CD4-positive, alpha-beta T cell (primary cell): ENCODE measurements at places on chromosomes 1 and 21. TPM values are rescaled to one million over a fixed set of nuclear protein-coding genes. Genes with fewer than 3 reads are reported as not detected.

- no peaks in the 10 kb centered on the region for H3K4me1 ChIP-seq
- peaks cover 12% of the 10 kb centered on the region for H3K27me3 ChIP-seq
- no peak for DNase-seq
- H3K36me3 ChIP-seq: no peaks in the 10 kb centered on the region
- H3K4me3 ChIP-seq: no peak overlapping the region
Measured at GRCh38 chr1:47569681-47570470, 132.0 kb downstream of the FOXD2 start.

FAAH gene
- 11.7 TPM for total RNA-seq

- no peaks in the 10 kb centered on the region for H3K27me3 ChIP-seq
- peaks cover 2% of the 10 kb centered on the region for H3K4me1 ChIP-seq
- H3K36me3 ChIP-seq: no peaks in the 10 kb centered on the region
- H3K27ac ChIP-seq: no peak overlapping the region
- no peak overlapping the region for H3K4me3 ChIP-seq
Measured at GRCh38 chr21:31236528-31236927, 107.5 kb downstream of the TIAM1 start.

DNA sequence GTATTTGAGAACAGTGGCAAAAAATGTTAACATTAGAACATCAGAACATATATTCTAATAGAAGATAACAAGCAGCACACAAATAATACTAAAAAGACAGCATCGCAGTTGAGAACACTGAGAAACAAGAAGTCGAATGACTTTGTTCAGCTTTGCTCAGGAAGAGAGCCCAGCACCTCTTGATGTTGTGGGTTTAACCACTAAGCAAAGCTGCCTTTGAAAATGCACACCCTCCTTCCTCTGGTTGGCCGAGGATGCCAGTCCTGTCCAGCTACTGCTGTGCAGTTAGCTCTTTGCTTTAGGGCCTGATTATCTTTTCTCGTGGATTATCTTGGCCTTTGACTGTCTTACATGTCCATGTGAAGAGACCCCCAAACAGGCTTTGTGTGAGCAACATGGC is 60.5 kb downstream of the SPATA46 start:
- DNase-seq: no peak
- H3K4me1 ChIP-seq: no peaks in the 10 kb centered on the region
- H3K27me3 ChIP-seq: peaks cover 19% of the 10 kb centered on the region
- no peak overlapping the region for H3K27ac ChIP-seq
- no peaks in the 10 kb centered on the region for H3K36me3 ChIP-seq

DNA sequence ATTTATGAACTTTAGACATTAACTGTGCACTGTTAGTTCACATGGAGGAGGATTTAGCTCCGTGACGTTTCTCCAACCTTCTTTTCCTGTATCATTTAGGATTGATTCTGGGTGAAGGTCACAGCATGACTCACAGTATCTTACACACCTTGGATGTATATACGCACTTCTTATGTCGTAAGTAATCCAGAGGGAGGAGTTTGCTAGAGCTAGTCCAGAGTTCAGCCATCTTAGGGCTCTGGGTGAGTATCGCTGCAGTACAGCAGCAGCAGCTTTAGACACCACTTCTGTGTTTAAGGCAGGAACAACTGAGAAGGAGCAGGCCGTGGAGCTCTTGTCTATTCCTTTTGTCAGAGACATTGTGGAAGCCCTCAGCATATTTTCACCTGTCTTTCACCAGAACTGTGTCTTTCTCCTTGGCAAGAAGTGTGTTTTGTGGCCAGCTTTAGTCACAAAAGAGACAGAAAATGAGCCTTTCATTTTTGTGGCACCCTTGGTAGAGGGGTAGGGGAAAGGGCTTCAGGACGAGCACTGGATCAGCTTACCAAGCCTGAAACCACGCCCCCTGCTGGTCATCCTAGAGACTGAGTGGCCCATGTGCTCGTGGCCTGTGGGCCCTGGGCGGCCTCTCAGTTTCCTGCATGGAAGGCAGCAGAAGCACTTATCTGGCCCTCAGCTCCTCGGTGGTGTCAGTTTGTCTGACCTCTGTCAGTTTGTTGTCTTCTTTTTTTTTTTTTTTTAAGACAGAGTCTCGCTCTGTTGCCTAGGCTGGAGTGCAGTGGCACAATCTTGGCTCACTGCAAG is 64.0 kb downstream of the ADARB1 start:
- peaks cover 12% of the 10 kb centered on the region for H3K4me1 ChIP-seq
- peak; percentile 61 for DNase-seq
- no peak overlapping the region for H3K4me3 ChIP-seq

DNA sequence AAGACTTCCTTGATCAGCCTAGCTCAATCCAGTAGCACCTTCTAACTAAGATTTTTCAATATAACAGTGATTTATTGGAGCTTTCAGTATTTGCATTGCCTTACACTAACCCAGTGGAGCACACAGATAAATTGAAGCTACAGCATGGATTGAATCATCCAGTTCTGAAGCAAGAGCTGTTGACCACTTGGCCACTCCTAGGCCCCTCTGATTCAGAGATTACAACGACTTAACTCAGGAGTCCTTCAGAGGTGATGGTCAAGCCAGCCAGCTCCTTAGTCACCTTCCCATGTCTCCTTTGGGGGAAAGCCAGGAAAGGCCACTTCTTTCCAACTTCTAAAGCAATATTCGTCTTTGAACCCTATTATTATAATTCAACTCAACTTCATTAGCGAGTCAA is 151.8 kb downstream of the TENT5C start:
- no peak overlapping the region for H3K4me3 ChIP-seq
- H3K4me1 ChIP-seq: peaks cover 14% of the 10 kb centered on the region
- H3K36me3 ChIP-seq: no peaks in the 10 kb centered on the region
- H3K27me3 ChIP-seq: no peaks in the 10 kb centered on the region
- DNase-seq: no peak
- no peak overlapping the region for H3K27ac ChIP-seq

GRCh38 chr1:108560874-108561459 is 1.1 kb downstream of the EEIG2 start:
- peak overlapping the region; percentile 77 for H3K4me3 ChIP-seq
- H3K36me3 ChIP-seq: no peaks in the 10 kb centered on the region
- peak; percentile 10 for DNase-seq
- H3K27ac ChIP-seq: no peak overlapping the region

DNA sequence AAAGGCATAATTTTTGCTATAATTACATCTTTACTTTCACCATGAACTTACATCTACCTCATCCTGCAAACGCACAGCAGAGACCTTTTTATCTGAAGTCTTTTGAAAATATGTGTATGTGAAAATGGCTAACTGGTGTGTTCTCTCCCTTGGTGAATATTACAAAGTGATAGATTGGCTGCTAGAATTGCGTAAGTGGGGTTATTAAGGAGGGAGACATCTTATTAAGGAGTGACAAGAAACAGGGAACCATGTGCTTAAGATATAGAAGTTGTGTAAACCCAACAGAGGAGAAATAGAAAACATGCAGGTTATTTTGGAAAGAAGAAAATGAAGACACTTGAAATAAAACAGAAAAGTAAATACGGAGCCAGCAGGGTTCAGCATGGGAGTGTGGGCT is 7.8 kb downstream of the KCNJ15 start:
- no peak overlapping the region for H3K4me3 ChIP-seq
- no peaks in the 10 kb centered on the region for H3K27me3 ChIP-seq
- no peak for DNase-seq

DNA sequence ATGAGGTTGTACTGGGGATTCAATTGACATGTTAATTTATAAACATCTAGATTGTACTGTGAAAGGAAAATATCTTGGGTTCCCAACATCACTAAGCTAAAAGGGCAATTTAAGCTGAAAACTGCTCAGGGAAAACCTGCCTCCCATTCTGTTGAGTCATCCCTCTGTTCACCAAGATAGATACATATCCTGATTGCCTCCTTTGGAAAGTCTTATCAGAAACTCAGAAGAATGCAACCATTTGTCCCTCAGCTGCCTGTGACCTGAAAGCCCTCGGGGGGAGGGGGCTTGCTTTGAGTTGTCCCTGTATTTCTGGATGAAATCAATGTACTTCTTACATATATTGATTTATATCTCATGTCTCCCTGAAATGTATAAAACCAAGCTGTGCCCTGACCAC is 187.0 kb upstream of the ETV3 start:
- H3K27ac ChIP-seq: no peak overlapping the region
- no peaks in the 10 kb centered on the region for H3K4me1 ChIP-seq
- no peak for DNase-seq
- no peaks in the 10 kb centered on the region for H3K36me3 ChIP-seq

KANK4 gene
- total RNA-seq: not detected

DNA sequence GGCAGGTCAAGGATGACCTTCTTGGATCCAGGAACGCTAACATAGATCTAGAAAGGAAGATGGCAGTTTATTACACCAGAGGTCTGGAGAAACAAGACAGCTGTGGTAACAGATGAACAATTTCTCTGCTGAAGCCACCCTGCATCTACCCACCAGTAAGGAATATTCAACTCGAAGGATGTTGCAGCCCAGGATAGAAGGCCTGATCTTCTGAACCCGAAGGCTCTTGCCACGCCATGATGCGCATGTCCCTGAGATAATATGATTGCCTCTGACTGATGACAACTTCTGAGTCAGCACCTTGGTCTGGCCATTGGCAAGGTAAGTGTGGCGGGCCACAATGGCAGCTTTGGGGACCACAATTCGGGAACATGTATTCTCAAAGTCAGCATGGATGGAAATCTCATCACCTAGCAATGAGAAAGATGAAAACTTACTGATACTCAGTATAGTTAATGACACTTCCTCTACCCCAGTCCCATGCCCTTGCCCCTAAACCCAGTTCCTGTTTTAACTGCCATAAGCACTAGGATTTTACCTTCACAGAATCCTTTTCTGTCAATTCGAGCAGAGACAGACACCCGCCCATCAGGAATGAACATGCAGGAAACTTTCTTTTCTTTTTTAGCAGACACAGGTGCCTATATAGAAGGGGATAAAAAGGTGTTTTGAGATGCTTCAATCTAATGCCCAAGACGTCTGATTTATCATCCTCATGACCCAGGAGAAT is 1.8 kb downstream of the TXNIP start:
- peaks cover 41% of the 10 kb centered on the region for H3K36me3 ChIP-seq
- peaks cover 45% of the 10 kb centered on the region for H3K4me1 ChIP-seq
- peak overlapping the region; percentile 61 for H3K4me3 ChIP-seq
- peak overlapping the region; percentile 33 for H3K27ac ChIP-seq
- H3K27me3 ChIP-seq: no peaks in the 10 kb centered on the region

DNASE2B gene
- total RNA-seq: not detected

DNA sequence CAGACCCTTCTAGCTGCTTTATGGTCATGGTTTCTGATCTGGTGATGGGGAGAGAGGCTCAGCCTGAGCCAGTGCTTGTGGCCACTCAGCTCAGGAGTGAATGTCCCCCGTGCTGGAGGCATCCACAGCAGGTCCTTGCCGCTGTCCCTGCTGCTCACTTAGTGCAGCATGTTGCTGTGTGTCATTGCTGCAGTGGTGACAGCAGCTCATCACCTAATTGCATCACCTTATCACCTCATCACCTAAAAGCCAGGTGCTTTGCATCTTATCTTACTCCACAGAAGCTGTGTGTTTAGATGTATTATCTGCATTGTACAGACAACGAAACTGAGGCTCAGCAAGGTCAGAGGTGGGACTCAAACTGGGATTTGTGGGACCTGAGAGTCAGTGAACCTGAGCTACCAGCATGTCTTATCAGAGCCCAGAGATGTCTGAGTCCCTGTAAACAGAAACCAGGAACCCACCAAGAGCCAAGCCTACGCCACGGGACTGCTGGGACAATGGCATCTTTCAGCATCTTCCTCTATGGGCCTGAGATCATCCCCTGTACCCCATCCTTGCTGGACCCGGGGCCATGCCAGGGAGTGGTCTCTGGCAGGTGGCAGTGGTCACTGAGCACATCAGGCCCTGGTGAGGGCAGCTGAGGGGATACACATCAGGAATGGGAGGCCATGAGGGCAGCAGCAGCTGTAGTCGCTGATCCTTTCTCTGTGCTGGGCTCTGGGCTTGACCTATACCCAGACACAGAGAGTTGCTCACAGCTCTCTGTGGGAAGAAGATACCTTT is 6.5 kb downstream of the PODN start:
- no peak overlapping the region for H3K27ac ChIP-seq
- H3K4me1 ChIP-seq: peaks cover under 1% of the 10 kb centered on the region

- H3K4me1 ChIP-seq: no peaks in the 10 kb centered on the region
- H3K27me3 ChIP-seq: peaks cover under 1% of the 10 kb centered on the region
- no peak overlapping the region for H3K27ac ChIP-seq
- DNase-seq: no peak
- H3K36me3 ChIP-seq: no peaks in the 10 kb centered on the region
- H3K4me3 ChIP-seq: no peak overlapping the region
Measured at GRCh38 chr1:14880456-14881316, 272.9 kb upstream of the TMEM51 start.

GRCh38 chr1:7863756-7864328 is 11.0 kb upstream of the UTS2 start:
- no peaks in the 10 kb centered on the region for H3K4me1 ChIP-seq
- H3K36me3 ChIP-seq: no peaks in the 10 kb centered on the region
- H3K4me3 ChIP-seq: no peak overlapping the region
- no peaks in the 10 kb centered on the region for H3K27me3 ChIP-seq
- no peak overlapping the region for H3K27ac ChIP-seq

- no peak overlapping the region for H3K4me3 ChIP-seq
- H3K36me3 ChIP-seq: no peaks in the 10 kb centered on the region
- H3K27ac ChIP-seq: no peak overlapping the region
- H3K4me1 ChIP-seq: peaks cover 6% of the 10 kb centered on the region
- peaks cover 4% of the 10 kb centered on the region for H3K27me3 ChIP-seq
Measured at GRCh38 chr1:15323989-15324868, 77.2 kb downstream of the FHAD1 start.

CD2 gene
- 150 TPM for total RNA-seq

DNA sequence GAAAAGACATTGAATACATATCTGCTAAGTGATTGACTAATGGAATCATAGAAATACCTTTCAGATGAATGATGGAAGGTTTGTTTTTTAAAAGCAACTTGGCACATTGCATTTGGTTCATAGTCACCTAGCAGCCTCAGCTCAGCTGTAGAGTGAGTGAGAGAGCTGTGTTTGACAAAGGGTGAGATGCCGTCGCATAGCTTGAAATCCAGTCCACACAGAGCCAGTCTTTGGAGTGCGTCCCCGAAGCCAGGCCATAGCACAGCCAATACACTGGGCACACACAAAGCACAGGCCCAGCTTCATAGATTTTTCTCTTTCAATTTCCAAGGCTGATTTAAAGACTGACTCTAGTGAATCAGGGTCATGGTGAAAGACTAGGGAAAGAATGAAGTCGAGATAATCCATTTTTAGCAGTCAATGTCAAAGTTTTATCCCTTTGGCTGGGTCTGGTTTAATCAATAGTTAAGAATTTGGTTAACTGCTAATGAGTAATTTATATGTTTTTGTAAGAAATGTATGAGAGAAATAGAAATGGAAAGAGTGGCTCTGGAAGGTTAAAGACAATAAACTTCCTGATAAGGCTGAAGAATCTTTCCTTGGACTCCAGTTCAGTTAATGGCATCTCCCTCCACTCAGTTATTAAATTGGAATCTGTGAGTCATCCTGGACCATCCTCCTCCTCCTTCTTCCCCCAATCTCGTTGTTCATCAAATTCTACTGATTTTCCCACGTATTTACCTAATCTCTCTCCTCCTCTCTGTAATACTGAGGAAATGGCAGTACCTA is 101.2 kb upstream of the IRF2BP2 start:
- no peak overlapping the region for H3K27ac ChIP-seq
- peaks cover 4% of the 10 kb centered on the region for H3K4me1 ChIP-seq
- no peaks in the 10 kb centered on the region for H3K36me3 ChIP-seq
- no peak overlapping the region for H3K4me3 ChIP-seq
- DNase-seq: no peak

ITGB3BP gene
- total RNA-seq: 9.3 TPM

- H3K4me1 ChIP-seq: no peaks in the 10 kb centered on the region
- DNase-seq: no peak
- H3K4me3 ChIP-seq: no peak overlapping the region
- H3K27ac ChIP-seq: no peak overlapping the region
- H3K27me3 ChIP-seq: no peaks in the 10 kb centered on the region
Measured at GRCh38 chr1:108897865-108898720, 21.3 kb downstream of the GPSM2 start.
